ENCODE measurements at places on chromosomes 4 and X.

- no peak for DNase-seq
Measured at GRCh38 chr4:46946919-46947536, 38.0 kb upstream of the COX7B2 start.

GRCh38 chr4:169885893-169886292 is 128.1 kb upstream of the HPF1 start:
- DNase-seq = no peak

GRCh38 chrX:19743386-19743785 is 144.0 kb downstream of the SH3KBP1 start:
- no peak for DNase-seq

DNA sequence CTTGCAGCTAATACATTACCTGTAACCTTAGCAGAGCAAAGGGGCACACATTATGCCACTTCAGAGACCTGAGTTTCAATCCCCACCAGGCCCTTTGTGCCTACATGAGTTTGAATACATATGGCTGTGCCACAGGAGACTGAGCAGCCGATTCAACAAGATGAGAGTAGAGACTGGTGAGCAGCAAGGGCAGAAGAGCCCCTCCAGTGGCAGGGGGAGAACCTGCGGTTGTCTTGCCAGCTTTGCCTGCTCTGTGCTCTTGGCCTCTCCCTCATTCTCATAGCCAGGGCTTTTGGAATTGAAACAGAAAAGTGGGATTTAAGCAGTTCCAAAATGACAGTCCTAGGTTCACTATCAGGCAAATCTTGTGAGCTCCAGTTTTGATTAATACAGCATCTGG is 52.3 kb upstream of the CLNK start:
- no peak for DNase-seq

GRCh38 chr4:74314329-74314728 is 6.1 kb downstream of the EPGN start:
- DNase-seq = no peak

GRCh38 chr4:185839194-185839712 is 27.3 kb upstream of the SORBS2 start:
- DNase-seq = peak; percentile 38

DNA sequence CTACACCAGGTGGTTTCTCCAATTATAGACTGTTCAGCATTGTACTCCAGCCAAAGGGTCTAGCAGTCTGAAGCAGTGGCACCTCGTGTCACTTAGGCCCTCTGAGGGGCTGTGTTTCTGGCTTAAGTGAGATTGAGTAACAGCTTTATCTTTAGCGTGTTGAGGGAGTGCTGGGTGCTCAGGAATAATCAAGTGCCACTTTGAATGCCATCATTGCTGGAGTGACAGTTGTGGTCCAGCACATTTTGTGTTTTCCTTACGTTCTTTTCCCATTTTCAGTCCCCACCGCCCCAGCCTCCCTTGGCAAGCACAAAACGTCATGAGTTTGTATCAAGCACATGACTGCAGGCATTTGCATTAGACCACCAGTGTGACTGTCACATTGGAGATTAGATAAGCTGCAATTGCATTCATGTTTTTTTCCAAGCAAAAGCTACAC is 58.7 kb downstream of the FNIP2 start:
- DNase-seq = no peak

- DNase-seq = peak; percentile 58
Measured at GRCh38 chr4:85953651-85954018, 406.2 kb downstream of the MAPK10 start.
